ENCODE measurements at places on chromosomes 12 and 14. TPM values are rescaled to one million over a fixed set of nuclear protein-coding genes. Genes with fewer than 3 reads are reported as not detected.
A peak's percentile ranks its signal among the peaks of the same experiment; 100 is the strongest.

GRCh38 chr12:56115329-56115728, 1.1 kb upstream of the RPL41 start:
- DNase-seq: peak; percentile 69
- H3K4me3 ChIP-seq: peak overlapping the region; percentile 22
- no peaks in the 10 kb centered on the region for H3K36me3 ChIP-seq
- H3K27me3 ChIP-seq: no peaks in the 10 kb centered on the region
- no peak overlapping the region for H3K27ac ChIP-seq

GRCh38 chr12:56724701-56724971, 463 bp downstream of the NACA start:
- no peaks in the 10 kb centered on the region for H3K36me3 ChIP-seq
- no peaks in the 10 kb centered on the region for H3K27me3 ChIP-seq
- peaks cover 33% of the 10 kb centered on the region for H3K4me1 ChIP-seq

The OR4N5 gene
- not detected for polyA plus RNA-seq

The MAP1LC3B2 gene
- 1.7 TPM for polyA plus RNA-seq

DNA sequence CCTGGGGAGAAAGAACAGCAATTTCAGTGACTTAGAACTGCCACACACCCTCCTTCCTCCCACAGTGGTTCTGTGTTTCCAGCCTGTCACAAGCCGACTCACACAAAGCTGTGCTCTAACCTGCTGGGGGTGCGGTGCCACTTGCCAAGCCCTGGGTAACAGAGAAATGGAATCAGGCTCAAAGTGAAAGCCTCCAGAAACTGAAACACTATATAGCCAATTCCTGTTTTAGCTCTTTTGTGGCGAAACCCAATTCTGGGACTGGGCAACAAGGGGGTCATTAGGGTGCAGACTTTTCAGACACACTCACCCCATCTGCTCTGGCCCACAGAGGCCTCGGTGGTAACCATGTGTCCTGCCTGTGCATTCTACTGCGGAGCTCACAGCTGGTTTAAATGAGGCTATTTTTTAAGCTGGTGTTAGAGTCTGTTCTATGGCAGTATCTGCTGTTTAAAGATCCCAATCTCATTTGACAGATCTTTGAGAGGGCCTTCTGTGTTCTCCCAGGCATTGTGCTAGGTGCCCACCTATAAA, 15.2 kb upstream of the ACTR6 start:
- peak overlapping the region; percentile 5 for H3K27ac ChIP-seq
- no peaks in the 10 kb centered on the region for H3K4me1 ChIP-seq
- no peaks in the 10 kb centered on the region for H3K36me3 ChIP-seq
- no peaks in the 10 kb centered on the region for H3K27me3 ChIP-seq
- no peak for DNase-seq
- H3K4me3 ChIP-seq: no peak overlapping the region

DNA sequence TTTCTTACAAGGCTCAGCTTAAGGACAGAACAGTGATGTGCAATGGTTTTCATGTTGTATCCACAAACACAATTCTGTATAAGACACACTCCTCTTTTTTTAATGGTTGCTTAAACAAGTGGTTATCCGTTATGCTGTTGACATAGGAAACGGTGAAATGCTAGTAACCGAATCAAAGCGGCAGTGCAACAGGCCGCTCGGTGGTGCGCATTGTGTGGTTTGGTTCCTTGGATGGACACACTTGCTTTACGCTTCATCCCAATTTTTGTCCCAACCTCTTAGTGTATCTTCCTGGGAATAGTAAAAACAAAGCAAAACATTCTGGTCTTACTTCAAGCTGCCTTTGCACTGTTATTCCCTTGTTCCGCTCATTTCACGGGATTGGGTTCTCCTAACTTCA, 650 bp upstream of the PTGER2 start:
- H3K4me3 ChIP-seq: no peak overlapping the region
- H3K4me1 ChIP-seq: no peaks in the 10 kb centered on the region
- DNase-seq: no peak
- peak overlapping the region; percentile 28 for H3K27ac ChIP-seq
- peaks cover 8% of the 10 kb centered on the region for H3K27me3 ChIP-seq

The COL2A1 gene
- 0.07 TPM for polyA plus RNA-seq

All from adrenal gland (tissue), 19 donors.